ENCODE measurements at places on chromosomes 1 and 21. TPM values are rescaled to one million over a fixed set of nuclear protein-coding genes. Genes with fewer than 3 reads are reported as not detected.

Gene SPRR1A
- 172 TPM for total RNA-seq

Gene CFAP141
- total RNA-seq: not detected

Gene TSPAN1
- total RNA-seq: 37.5 TPM

Gene IL12RB2
- total RNA-seq: 0.56 TPM

Gene DNALI1
- total RNA-seq: 3.3 TPM

Gene KIF26B
- 0.88 TPM for total RNA-seq

Gene ASAP3
- total RNA-seq: 20.3 TPM

Gene C1orf87
- total RNA-seq: not detected

Gene FAAH
- 20.8 TPM for total RNA-seq

Gene INSRR
- total RNA-seq: not detected

Gene C1orf94
- not detected for total RNA-seq

Gene ADAM30
- not detected for total RNA-seq

Gene PCAT6
- 2.9 TPM for total RNA-seq

Gene AUNIP
- total RNA-seq: 6.5 TPM

Gene RGSL1
- total RNA-seq: not detected

Gene DEPDC1
- 12.5 TPM for total RNA-seq

Gene NR1I3
- not detected for total RNA-seq

Gene YTHDF2
- 60.4 TPM for total RNA-seq

Gene HSD11B1
- total RNA-seq: 0.79 TPM

Gene E2F2
- total RNA-seq: 2.1 TPM

Gene SPTA1
- not detected for total RNA-seq

Measured in airway epithelial cell (primary cell).